Naive thymus-derived CD4-positive, alpha-beta T cell (primary cell): ENCODE measurements at places on chromosomes 1 and 21. TPM values are rescaled to one million over a fixed set of nuclear protein-coding genes. Genes with fewer than 3 reads are reported as not detected.

- no peak for DNase-seq
Measured at GRCh38 chr21:45178070-45178608, 103.8 kb downstream of the ADARB1 start.

- no peak for DNase-seq
Measured at GRCh38 chr1:223849352-223850254, 3.9 kb upstream of the TP53BP2 start.

Gene SMCP
- not detected for total RNA-seq

DNA sequence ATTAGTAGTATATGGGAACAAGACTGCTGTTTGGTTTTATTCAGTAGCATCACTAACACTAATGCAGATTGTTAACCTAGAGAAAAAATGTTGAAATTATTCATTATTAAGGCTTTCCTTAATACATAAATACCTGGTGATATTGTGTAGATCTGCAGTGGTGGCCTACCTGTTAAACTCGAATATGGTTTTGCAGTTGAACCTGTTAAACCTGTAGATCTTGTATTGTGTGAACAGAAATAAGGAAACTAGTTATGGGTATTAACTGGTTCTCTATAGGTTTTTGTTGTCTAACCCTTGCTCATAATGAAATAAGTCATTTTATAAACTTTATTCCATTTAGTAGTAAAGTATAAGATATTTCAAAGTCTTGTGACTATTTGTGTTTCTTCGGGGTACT lies 23.9 kb downstream of the PKN2 start:
- no peak for DNase-seq

DNA sequence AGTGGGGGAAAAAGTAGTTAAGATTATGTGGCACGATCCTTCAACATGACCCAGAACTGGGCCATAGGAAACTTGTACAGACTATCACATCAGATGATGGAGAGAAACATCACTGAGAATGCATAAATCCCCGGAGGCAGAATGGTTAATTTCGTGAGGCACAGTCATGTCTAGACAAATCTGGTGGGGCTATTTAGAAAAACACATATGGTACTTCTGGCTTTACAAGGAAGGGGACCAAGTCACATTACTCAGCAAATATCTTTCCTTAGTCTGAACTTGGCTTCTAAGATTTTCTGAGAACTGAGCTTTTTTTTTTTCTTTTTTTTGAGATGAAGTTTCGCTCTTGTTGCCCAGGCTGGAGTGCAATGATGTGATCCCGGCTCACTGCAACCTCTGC lies 9.2 kb upstream of the UQCRHL start:
- no peak for DNase-seq
